ENCODE measurements at places on chromosomes 1 and 21.

DNA sequence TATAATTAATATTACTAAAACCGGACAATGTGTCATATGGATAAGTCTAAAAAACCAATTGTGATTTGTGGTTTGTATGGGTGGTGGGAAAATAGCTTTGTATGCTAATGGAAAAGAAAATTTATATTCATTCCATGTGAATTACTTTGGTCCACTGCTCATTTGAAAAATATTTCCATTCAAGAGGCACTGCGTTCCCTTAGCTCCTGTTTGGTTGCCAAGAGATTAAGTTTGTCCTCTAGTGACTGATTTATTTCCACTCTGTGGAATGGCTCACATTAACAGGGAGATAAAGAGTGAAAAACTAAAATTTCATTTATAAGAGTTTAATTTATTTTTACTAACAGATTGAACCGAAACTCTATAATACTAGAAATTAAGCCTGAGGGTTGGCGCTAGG is 744.1 kb upstream of the CHRM3 start:
- DNase-seq = no peak

DNA sequence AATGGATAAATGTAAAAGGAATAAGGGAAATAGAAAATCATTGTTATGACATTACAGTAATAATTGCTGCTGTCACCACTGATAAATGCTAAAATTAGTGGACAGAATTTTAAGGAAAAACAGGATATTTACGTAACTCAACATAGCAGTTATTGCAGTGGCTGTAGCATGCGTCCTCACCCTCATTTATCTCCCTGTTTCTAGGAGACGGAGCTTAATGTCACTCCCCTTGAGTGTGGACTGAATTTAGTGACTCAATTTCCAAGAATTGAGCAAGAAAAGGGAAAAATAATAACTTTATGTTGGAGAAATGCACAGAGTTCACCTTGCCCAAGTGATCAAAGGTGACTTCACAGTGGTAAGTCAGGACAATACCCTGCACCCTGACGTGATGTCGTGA is 33.3 kb upstream of the COL18A1 start:
- DNase-seq = no peak

DNA sequence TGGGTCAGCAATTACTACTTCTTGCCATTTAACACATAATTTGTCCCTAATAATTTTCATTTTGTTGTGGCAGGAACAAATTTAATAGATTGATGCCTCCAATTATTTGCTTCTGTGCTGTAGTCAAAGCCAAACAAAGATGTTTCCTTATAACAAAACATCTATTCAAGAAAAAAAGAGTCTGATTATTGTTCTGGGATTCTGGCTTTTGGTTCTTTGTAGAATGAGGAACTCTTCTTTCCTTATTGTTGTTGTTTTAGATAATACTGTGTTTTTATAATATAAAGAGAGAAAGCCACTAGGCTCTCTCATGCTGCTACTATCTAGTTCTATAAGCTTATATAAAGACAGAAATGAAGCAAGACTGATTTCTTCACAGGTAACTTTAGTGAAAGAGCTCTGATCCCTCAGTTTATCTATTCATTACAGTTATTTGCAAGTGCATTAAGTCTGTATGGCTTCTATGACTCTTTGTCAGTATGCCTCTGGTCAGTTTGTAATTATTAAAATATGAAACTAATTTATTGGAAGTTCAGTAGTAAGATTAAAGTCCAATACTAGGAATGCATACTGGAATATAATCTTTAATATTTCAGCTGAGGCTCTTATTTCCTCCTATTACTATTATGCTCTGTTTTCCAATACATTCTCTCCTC is 37.4 kb downstream of the PRKACB start:
- no peak for DNase-seq

DNA sequence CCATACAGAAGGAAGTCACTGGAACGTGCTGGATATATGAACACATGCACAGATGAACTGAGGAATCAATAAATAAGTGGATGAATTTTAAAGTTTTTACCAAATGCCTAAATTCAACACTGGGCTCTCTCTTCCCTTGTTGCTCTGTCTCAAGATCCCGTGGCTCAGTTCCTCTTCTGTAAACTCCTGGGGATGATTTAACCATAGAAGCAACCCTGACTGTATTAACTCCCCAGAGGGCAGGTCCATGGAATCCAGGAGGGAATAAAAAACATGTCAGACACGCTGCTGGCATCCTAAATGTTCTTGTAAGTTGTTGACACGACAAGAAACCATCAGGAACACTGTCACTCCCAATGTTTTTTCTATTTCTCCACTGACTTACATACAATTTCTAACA is 45.3 kb upstream of the GPR157 start:
- no peak for DNase-seq

DNA sequence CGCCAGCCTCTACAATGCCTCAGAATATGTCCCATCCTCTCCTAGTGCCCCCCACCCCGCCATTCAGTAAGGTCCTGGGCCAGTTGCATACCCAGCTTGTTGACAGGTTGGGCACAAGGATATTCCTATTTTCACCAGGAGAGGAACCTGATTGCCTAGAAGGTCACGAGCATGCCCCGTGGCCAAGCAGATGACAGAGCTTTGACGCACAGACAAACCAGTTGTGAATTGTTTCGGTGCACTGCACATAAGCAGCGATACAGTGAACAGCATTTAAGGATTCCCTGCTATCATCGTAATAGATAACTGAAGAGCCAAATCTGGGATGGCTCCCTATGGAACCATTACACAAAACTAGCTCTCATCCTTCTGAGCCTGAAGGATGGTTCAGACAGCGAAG is 3.4 kb downstream of the LELP1 start:
- DNase-seq = no peak

GRCh38 chr1:108785264-108785663 is 38.8 kb downstream of the STXBP3 start:
- no peak for DNase-seq

DNA sequence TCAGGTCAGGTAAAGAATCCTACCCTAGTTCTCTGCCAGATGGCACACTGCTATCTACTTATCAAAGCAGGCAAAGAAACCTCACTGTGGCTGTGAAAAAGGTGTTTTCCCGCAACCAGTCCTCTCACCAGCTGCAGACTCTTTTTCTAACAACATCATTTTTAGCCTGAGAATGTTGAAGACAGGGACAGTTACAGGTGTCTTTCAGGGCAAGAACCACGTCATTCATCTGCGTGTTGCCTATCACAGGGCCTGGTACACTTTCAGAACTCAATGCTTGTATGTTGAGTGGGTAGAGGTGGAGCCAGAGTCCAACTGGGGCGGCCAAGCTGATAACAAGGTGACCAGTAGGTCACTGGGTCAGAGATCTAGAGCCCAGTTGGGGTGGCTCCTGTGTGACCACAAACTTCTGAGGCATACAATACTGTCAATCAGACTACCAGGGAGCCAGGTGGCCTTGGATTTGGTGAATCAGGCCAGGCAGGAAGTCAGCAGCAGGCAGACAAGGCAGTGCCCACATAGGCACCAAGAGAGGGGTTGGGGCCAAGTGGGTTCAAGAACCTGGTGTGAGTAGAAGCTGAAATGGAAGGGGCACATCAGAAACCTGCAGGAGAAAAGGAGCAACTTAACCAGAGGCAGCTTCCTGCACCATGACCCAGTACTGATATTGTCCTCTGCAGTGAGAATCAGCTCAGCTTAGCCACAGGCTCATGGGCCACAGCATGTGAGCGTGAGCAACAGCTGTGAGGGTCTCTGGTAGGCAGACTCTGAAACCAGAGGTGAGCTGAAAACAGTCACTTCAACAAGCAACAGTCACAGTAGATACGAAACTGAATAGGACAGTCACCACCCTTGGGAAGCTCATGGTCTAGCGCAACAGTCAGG is 123.6 kb downstream of the DTL start:
- DNase-seq = no peak

- DNase-seq = no peak
Observed at GRCh38 chr1:234841281-234841680, 231.3 kb upstream of the IRF2BP2 start.

GRCh38 chr1:235006132-235006721 is 122.4 kb downstream of the TOMM20 start:
- no peak for DNase-seq

GRCh38 chr1:63969441-63969901 is 195.7 kb downstream of the ROR1 start:
- DNase-seq = no peak

DNA sequence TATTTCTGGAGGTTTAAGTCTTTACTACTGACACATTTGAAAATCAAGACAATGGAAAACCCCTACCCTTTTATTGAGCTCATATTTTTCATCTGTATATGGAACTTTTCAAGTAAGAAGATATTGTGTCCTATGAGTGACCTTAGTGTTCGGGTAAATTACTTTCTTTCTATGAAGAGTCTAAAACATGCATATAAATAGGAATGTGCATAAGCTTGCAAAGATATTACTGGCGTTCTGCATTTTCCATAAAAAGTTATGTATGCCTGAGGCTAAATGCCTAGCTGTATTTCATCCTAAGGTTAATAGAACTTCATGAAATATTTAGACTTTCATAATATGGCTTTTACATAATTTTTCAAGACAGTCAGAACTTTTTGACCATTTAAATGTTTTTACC is 495.8 kb upstream of the ADAMTS5 start:
- DNase-seq = no peak

- peak; percentile 23 for DNase-seq
Observed at GRCh38 chr1:217660353-217661062, 29.4 kb downstream of the SPATA17 start.

GRCh38 chr1:36139521-36139920 is 9.8 kb downstream of the TRAPPC3 start:
- DNase-seq = no peak

- no peak for DNase-seq
Observed at GRCh38 chr1:9340864-9341263, 48.2 kb downstream of the SPSB1 start.

All from AG09319 (cell line).